ENCODE measurements at places on chromosomes 11 and 22. TPM values are rescaled to one million over a fixed set of nuclear protein-coding genes. Genes with fewer than 3 reads are reported as not detected.

- H3K27me3 ChIP-seq, result no peaks in the 10 kb centered on the region
- no peaks in the 10 kb centered on the region for H3K36me3 ChIP-seq
- DNase-seq, result peak; percentile 91
- H3K4me1 ChIP-seq, result peaks cover 46% of the 10 kb centered on the region
- H3K27ac ChIP-seq, result peak overlapping the region; percentile 100
Observed at GRCh38 chr22:21044931-21045584, 688 bp upstream of the LRRC74B start.

GRCh38 chr11:74749965-74750296 lies 1.3 kb downstream of the RNF169 start:
- peak overlapping the region; percentile 80 for H3K27ac ChIP-seq
- peak overlapping the region; percentile 91 for H3K4me3 ChIP-seq
- no peaks in the 10 kb centered on the region for H3K27me3 ChIP-seq
- peaks cover 41% of the 10 kb centered on the region for H3K4me1 ChIP-seq
- DNase-seq, result no peak

- H3K4me3 ChIP-seq, result no peak overlapping the region
- peaks cover 7% of the 10 kb centered on the region for H3K4me1 ChIP-seq
- DNase-seq, result no peak
- no peak overlapping the region for H3K27ac ChIP-seq
Observed at GRCh38 chr11:115501893-115502589, 2.2 kb downstream of the CADM1 start.

Gene KREMEN1
- 5.4 TPM for total RNA-seq

DNA sequence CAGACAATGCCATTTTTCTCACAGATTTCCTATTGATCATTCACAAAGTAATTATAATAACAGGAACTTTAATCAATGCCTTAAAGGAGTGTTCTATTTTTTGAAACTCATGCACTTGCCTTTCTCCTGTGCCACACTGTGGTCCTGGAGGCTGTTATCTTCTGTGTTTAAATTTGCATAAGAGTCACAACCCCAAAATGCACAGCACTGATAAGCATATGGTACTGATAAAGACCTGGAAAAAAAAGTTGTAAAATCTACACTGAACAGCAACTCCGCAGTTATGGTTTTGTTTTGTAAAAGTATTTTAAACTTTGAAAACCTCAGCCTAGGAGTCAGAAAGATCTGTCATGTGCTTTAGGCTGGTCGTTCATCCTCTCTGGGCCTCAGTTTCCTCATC lies 9.1 kb upstream of the CCDC34 start:
- H3K36me3 ChIP-seq, result peaks cover 29% of the 10 kb centered on the region
- no peak for DNase-seq
- no peaks in the 10 kb centered on the region for H3K4me1 ChIP-seq

DNA sequence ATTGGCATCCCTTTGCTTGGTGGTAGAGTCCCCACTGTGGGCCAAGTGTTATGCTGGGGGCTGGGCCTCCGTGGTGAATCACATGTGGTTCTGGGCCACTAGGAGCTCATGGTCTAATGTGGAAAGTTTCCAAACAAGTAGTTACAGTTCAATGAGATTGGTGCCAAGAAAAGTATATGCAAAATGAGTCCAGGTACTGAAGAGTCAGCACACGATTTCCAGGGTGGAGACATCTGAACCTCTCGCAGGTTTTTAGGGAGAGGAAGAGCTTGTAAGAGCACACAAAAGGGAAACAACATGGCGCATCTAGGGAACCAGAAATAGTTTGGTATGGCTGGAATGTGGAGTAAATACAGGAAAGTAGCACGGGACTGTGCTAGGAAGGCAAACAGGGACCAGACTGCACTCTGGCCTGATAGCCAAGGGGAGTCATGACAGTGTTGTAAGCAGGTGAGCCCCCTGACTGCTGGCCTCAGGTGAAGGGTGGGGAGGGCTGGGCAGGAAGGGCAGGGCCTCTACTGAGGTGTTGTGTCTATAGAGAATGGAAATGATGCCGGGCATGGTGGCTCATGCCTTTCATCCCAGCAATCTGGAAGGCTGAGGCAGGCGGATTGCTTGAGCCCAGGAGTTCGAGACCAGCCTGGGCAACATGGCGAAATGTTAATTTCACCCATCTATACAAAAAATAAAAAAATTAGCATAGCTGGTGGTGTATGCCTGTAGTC lies 12.6 kb downstream of the POLR2F start:
- no peaks in the 10 kb centered on the region for H3K27me3 ChIP-seq
- no peak for DNase-seq
- H3K36me3 ChIP-seq, result peaks cover 38% of the 10 kb centered on the region
- no peak overlapping the region for H3K4me3 ChIP-seq
- peaks cover 8% of the 10 kb centered on the region for H3K4me1 ChIP-seq

Gene CRACR2B
- 3.9 TPM for total RNA-seq

DNA sequence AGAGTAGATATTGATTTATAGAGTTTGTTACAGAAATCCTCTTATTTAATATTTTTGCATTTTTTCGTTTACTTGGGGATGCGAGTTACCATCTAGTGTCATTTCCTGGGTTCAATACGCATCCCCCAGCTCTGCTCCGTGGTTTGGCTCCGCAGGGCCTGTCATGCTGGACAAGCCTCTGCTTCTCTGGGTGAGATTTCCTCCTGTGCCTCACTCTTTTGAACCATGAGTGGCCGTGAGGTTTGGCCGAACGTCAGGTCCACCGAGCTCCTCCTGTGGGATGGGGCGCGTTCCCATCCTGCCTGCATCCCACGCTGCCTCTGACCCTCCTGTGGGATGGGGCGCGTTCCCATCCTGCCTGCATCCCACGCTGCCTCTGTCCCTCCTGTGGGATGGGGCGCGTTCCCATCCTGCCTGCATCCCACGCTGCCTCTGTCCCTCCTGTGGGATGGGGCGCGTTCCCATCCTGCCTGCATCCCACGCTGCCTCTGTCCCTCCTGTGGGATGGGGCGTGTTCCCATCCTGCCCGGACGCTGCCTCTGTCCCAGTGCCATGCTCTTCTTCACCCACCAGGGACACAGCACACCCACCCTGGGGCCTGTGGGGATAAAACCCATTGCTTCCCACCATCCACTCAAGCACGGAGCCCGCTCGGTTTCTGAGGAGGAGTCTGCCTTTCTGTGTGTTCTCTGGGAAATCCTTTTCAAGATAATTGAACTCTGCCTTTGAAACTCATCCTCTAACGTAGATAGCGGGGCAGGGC lies 506.8 kb downstream of the BRD1 start:
- peaks cover 46% of the 10 kb centered on the region for H3K27me3 ChIP-seq
- H3K27ac ChIP-seq, result no peak overlapping the region
- H3K4me1 ChIP-seq, result no peaks in the 10 kb centered on the region

GRCh38 chr11:8693010-8693551 lies 10.5 kb downstream of the RPL27A start:
- DNase-seq, result no peak
- peaks cover 57% of the 10 kb centered on the region for H3K36me3 ChIP-seq
- no peaks in the 10 kb centered on the region for H3K27me3 ChIP-seq
- peak overlapping the region; percentile 27 for H3K27ac ChIP-seq
- no peak overlapping the region for H3K4me3 ChIP-seq
- peaks cover 19% of the 10 kb centered on the region for H3K4me1 ChIP-seq

Gene CRYAB
- total RNA-seq, result 35.5 TPM

Gene OAF
- 12.3 TPM for total RNA-seq

DNA sequence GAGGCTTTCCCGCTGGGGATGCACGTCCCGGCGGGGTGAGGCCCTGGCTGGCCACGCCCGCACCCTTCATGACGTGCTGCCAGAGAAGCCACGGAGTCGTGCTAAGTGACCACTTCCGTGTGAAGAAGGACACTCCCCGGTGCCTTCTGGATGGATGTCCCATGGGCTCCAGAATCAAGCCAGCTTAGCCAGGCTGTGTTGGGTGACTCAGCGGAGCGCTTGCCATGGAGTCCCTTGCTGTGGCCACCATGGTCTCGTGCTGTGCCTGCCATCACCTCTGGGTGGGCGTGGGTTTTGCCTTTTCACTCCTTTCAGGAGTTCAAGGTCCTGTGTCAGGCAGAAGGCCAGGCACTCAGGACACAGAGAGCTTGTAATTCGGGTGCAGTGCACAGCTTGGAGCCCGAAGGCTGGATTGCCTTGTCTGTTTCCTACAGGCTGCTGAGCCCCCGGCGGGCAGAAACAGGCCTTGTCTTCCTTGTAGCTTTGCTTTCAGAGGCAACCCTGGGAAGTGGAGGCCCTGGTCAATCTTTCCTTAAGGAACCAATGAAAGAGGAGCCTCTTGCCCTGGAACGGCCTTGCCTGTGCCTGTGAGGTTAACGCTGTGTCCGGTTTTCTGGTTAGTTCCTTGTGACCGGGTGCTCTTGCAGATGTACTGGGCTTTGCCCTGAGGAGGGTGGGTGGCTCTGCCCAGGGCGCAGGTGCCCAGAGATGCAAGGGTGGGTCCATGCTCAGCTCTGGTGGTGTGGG lies 268.6 kb downstream of the TBC1D22A start:
- no peaks in the 10 kb centered on the region for H3K36me3 ChIP-seq
- H3K4me3 ChIP-seq, result no peak overlapping the region
- no peaks in the 10 kb centered on the region for H3K27me3 ChIP-seq
- no peak overlapping the region for H3K27ac ChIP-seq
- DNase-seq, result no peak

- peaks cover 2% of the 10 kb centered on the region for H3K36me3 ChIP-seq
- no peaks in the 10 kb centered on the region for H3K4me1 ChIP-seq
- DNase-seq, result no peak
- H3K4me3 ChIP-seq, result no peak overlapping the region
Observed at GRCh38 chr11:2445746-2446551, 1.1 kb downstream of the KCNQ1 start.

DNA sequence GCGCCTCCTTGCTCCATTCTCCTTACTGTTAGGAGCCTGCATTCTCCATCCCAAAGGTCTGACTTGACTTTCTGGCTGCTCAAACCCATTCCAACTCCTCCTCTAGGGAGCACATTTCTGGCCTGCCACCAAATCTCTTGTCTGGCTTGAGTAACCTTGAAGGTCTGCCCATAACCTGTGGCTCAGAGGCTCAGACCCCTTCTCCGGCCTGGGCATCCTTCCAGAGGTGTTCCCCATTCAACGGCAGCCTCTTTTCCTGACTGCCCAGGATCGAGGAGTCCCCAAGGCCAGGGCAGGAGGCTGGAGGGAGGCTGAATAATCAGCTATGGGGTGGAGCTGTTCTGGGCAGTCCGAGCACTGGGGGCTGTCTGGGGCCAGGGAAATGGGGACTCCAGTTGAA lies 2.2 kb downstream of the RAD9A start:
- no peaks in the 10 kb centered on the region for H3K27me3 ChIP-seq
- H3K27ac ChIP-seq, result no peak overlapping the region
- H3K4me1 ChIP-seq, result peaks cover 27% of the 10 kb centered on the region
- H3K4me3 ChIP-seq, result peak overlapping the region; percentile 32
- DNase-seq, result peak; percentile 78

- H3K4me1 ChIP-seq, result peaks cover 47% of the 10 kb centered on the region
- no peak for DNase-seq
- H3K27ac ChIP-seq, result peak overlapping the region; percentile 58
- H3K27me3 ChIP-seq, result no peaks in the 10 kb centered on the region
- H3K36me3 ChIP-seq, result peaks cover 50% of the 10 kb centered on the region
Observed at GRCh38 chr11:57306161-57306876, 18.4 kb downstream of the TNKS1BP1 start.

DNA sequence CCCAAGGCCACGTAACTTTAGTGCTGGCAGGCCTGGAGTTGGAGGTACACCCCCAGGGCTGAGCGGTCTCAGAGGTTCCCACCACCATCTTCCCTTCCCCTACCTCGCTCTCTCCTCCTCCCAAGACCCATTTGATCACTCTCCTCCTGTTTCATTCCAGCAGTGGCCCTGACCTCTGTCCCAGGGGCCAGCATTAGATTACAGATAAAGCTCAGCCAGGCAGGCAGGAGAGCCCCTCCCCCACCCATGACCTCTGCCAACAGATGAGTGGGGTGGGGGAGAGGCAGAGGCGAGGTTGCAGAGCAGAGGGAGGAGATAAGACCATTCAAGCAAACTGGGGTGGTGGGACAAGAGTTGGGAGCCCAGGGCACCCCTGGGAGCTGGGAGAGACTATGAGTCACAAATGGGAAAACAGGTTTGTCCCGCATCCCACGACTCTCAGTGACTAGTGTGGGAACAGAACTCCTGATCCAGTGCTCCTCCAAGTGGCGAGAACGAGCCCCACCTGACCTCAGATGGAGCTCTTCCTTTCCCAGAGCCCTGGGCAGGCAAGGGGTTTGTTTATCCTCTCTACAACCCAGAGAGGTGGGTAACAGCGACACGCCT lies 367.9 kb downstream of the MN1 start:
- H3K27ac ChIP-seq, result no peak overlapping the region
- H3K27me3 ChIP-seq, result no peaks in the 10 kb centered on the region
- peaks cover 47% of the 10 kb centered on the region for H3K4me1 ChIP-seq
- no peak overlapping the region for H3K4me3 ChIP-seq
- no peak for DNase-seq

Gene RIMBP3C
- total RNA-seq, result 0.68 TPM

Gene C11orf71
- 6.8 TPM for total RNA-seq

Gene E2F8
- 1.7 TPM for total RNA-seq

DNA sequence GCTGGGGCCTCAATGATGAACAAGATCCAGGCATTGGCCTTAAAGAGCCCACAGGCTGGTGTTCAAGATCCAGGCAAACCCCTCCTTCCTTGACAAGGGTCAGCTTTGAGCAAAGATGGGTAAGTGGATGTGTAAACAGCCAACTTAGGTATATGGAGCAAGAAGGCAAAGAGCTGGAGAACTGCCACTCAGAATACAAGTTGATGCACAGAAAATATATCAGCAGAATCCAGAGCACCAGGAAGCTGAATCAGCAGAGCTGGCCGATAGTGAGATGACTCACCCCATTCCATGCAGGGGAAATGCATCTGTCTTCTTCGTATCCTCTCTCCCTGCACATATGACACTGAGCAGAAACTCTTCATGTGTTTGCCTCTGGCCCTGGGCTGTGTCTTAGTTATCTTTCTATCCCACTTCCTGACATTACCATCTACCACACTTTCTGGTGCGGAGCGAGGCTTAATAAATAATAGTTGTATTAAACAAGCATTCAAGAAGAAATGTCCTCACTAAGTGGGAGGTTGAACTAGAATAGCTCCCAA lies 57.8 kb downstream of the ENDOD1 start:
- peaks cover 3% of the 10 kb centered on the region for H3K36me3 ChIP-seq
- DNase-seq, result no peak
- H3K4me3 ChIP-seq, result no peak overlapping the region

Gene GSTT4
- total RNA-seq, result not detected

- H3K4me3 ChIP-seq, result no peak overlapping the region
- no peaks in the 10 kb centered on the region for H3K27me3 ChIP-seq
- no peak overlapping the region for H3K27ac ChIP-seq
- H3K4me1 ChIP-seq, result peaks cover 4% of the 10 kb centered on the region
- H3K36me3 ChIP-seq, result peaks cover 27% of the 10 kb centered on the region
Observed at GRCh38 chr11:94909371-94909820, 64.0 kb downstream of the CWC15 start.

Gene THRSP
- not detected for total RNA-seq

DNA sequence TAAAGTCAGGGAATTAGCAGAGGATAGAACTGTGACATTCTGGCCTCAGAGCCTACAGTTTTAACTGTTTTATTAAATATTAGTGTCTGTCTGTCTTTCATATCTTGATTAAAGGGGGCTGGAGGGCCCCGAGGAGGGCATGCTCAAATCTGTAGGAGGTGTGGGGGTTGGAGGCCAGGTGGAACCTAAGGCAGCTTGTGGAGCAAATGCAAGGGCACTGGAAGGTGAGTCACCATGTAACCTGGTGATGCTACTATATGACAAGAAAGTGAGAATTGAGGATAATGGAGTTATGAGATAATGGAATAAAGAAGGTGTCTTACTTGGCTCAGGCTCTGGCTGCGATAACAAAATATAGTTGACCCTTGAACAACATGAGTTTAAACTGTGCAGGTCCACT lies 27.3 kb upstream of the TMEM86A start:
- H3K27me3 ChIP-seq, result peaks cover 9% of the 10 kb centered on the region
- H3K27ac ChIP-seq, result no peak overlapping the region
- H3K36me3 ChIP-seq, result no peaks in the 10 kb centered on the region
- no peak overlapping the region for H3K4me3 ChIP-seq

- no peak overlapping the region for H3K27ac ChIP-seq
- no peaks in the 10 kb centered on the region for H3K27me3 ChIP-seq
- H3K36me3 ChIP-seq, result peaks cover 64% of the 10 kb centered on the region
- no peaks in the 10 kb centered on the region for H3K4me1 ChIP-seq
Observed at GRCh38 chr22:40320687-40321086, 25.6 kb upstream of the ADSL start.

Gene SLC25A45
- total RNA-seq, result 10.8 TPM

Data from osteocyte (in vitro differentiated cells).